Skin of body (tissue), 3 donors: ENCODE measurements at places on chromosomes 13 and 19.
A peak's percentile ranks its signal among the peaks of the same experiment; 100 is the strongest.

- DNase-seq, result no peak
These were observed at the start of gene MAST1 for GRCh38 chr19:12838182-12838885. MAST1 (plus strand) TSS chr19:12838515; CDS start chr19:12838573, 58 bp downstream.

- DNase-seq, result no peak
These were observed 7.2 kb upstream of the ACER1 start for GRCh38 chr19:6340493-6341201.

- DNase-seq, result no peak
These were observed 4.7 kb upstream of the RSPH6A start for GRCh38 chr19:45819769-45820168.

GRCh38 chr19:33413868-33414666 lies 40.6 kb downstream of the CEBPG start:
- DNase-seq, result no peak

GRCh38 chr19:52345162-52345561 lies 9.1 kb downstream of the ZNF610 start:
- DNase-seq, result no peak

DNA sequence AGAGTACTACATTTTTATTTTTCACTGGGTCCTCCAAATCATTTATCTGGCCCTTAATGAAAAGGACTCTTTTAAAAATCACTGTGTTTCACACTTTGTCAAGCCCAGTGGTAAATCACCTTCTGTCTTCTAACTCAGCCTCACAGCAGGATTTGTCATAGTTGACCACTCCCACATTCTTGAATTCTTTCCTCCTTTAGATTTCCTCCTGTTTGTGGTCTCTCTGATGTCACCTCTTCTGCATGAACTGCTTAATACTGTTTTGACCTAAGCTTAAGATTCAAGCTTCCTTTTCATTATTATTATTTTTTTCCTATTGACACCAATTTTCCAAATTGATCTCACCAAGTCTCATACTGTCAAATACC lies 899.8 kb upstream of the MIR17HG start:
- no peak for DNase-seq

- no peak for DNase-seq
These were observed 69.3 kb upstream of the MYO16 start for GRCh38 chr13:108560093-108560492.

GRCh38 chr13:77898097-77898496 lies 20.5 kb downstream of the EDNRB start:
- DNase-seq, result peak; percentile 12

DNA sequence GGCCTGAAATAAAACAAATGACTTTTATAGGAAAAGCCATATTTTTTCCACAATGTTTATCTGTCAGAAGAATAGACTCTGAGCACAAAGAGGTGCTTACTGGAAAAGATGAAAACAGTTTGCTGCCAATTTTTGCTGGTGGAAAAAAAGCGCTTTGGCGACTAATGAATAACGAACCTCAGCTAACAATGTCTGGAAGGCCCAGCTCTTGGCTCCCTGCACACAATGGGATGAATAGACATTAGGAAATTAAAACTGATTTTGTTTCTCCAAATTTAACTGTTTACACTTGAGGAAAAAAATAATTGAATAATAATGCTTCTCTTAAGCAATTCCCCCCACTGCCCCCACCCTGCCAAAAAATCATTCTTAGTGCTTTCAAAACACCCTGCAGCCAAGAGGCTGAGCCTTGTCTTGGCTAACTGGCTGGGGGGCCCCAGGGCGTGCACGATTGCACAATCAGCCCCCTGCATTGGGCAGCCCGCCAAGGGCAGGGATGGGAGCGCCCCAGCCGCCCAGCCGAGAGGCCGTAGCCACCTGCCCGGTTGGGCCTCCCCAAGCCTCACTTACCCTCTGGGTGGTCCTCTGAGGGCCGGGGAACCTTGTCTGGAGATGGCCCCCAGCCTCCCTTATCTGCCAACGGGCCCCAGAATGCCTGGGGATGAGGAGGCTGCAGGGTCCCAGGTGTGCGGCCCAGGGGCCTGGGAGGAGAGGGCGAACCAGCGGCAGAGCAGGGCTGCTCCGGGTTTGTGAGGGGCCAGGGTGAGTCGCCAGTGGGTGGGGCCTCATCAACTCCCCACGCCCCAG lies 16.8 kb downstream of the CEBPG start:
- DNase-seq, result peak; percentile 90

- no peak for DNase-seq
These were observed 2.8 kb downstream of the GSX1 start for GRCh38 chr13:27794921-27795717.

DNA sequence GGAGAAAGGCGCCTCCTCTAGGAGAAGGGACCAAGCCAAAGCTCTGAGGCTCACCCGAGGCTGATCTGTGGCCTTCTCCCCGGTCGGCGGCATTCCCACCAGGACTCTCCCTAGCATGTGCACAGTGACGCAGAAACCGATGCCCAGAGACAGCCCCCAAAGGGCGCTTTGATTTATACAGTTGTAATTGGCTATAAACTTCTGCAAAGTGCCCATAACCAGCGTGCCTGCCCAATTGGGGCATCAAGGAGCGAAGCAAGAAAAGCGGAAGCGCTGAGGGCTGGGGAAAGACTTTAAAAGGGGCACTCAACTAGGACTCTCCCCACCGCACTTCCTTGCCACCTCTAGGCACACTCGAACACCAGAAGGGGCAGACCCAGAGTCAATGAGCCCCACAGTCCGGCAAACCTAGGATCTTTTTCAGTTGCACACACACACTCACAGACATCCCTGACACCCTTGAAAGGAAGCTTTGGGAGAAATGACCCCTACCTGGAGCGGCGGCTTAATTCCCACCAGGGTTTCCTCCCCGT lies 1.8 kb downstream of the CDX2 start:
- DNase-seq, result no peak

DNA sequence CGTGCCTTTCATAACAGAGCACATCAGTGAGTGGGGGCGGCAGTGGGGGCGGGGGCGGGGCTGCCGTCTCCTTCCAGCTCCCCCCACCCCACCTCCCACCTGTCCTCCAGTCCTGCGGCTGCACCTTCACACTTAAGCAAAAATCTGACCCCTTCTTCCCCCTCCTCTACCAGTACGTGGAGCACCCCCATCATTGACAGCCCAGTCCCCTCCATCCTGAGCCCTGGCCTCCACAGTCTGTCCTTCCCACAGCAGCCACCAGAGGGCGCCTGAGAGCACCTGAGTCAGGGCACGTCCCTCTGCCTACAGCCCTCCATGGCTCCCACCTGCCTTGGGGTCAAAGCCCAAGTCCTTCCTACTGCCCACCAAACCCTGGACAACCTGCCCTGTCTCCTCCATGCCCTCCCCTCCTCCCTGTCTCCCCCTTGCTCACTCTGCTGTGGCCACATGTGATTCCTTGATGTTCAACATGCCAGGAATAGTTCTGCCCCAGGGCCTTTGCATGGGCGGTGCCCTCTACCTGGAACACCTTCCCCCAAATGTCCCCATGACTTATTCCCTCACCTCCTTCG lies 4.0 kb downstream of the EBI3 start:
- no peak for DNase-seq

GRCh38 chr13:41156620-41157019 lies 24.0 kb upstream of the KBTBD6 start:
- no peak for DNase-seq

DNA sequence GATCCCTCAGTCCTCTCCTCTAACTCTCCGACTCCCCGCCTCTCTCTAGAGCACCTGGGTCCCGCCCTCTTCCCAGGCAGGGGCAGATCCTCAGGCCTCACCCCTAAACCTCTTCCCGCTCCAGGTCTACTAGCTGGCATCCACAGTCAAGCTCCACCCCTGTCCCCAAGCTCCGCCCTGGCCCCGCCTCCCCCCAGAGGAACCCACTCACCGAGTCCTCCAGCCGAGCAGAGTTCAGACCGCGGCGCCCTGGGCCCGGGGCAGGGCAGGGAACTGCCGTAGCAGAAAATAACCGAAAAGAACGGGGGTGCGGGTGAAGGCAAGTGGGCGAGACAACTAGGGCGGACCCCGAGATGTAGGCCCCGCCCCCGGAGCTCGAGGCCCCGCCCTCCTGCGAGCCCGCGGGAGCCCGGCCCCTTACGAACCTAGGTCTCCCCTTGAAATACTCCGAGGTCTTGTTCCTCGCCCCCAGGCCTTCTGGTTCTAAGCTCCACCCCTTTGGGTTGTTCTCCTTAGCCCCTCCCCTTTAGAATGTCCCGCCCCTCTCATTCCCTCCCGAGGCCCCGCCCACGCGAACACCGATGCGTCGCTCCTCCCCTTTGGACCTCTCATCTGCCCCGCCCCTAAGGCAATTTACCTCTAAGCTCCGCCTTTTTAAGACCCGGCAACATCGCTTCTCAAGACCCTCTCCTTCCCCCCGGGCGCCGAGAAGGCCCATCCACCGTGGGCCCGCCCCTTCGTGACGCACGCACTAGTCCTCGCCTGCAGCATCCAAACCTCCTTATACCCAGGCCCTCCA lies at the start of gene GGN:
TSS of gene GGN (minus strand) at position 485 of the 799 bp plus-strand sequence. CDS start 773 bp downstream, outside the sequence.
- no peak for DNase-seq

- DNase-seq, result no peak
These were observed 134.4 kb upstream of the TSC22D1 start for GRCh38 chr13:44710576-44710975.

DNA sequence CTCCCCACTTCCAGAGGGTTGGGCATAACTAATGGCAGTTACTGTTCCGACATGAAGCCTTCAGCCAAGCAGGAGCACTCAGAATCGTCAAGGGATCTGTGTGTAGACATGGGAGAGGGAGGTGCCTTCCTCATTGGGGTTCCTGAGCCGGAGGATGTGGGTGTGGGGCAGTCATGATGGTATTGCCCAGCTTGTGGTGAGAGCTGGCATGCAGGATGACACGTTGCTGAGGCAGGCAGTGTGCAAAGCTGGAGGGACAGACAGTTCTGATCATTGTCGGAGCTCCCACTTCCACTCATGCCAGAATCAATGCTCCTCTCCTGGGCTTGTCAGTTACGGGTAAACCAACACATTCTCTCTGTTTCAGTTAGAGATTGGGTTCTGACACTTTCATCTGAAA lies 83.9 kb upstream of the TSC22D1 start:
- DNase-seq, result no peak

DNA sequence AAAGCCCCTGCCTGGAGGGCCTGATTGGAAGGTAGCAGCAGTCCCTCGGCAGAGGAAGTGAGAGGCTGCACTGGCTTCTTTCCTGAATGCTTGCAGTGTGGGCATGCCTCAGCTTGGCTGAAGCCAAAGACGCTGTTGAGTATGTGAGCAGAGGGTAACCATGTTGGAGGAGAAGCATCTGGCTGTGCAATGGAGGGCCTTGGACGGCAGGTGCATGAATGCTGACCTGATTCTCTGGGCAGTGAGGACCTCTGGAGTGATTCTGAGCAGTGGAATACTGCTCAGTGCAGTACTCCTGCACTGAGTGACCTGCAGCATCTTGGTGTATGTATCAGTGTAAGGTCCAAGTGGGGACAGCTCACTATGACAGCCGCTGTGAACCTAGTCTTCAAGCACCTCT lies 46.9 kb downstream of the SOX1 start:
- DNase-seq, result no peak

GRCh38 chr19:35403116-35403760 lies 32.4 kb downstream of the GPR42 start:
- DNase-seq, result no peak

DNA sequence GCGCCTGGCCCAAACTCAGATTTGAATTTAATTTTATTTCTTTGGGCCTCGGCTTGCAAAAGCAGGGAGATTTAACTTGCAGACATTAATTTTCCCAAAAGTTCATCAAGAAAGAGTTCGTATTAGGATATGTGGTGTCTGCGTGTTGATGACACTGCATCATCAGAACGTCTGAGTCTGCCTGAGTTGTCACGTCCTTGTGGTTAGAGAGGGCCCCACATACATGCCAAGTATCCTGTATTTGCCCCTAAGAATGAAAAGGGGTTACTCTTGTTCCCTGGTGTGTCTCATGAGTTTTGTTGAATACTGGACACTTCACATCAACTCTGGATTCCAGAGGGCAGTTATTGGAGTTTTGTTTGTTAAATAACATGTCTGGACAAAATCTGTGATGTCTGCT lies 5.6 kb upstream of the TEX29 start:
- peak; percentile 6 for DNase-seq

DNA sequence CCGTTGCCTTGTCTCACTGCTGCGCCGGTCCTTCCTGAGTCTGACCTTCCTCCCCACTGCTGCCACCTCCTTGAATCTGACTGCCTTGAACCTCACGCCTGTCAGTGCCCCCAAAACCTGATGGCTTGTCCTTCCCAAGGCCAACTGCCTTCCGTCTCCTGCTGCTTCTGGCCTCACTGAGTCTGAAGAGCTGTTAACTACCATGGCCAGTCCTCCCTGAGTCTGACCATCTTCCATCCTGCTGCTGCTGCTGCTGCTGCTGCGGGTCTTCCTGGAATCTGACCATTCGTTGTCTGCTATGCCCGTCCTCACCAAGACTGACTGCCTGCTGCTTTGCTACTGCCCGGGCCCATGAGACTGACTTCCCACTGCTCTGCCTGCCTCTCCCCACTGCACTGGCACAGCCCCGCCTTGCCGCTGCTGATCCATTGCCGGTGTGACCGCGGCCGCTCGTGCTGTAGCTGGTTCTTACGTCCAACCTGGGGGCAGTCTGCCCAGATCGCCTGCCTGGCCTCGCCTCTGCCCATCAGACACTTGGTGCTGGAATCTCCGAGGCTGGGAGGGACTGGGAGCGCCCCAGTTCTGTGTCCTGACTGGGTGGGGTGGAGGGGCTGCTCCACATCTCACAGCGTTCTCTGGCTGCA lies 2.9 kb upstream of the RCN3 start:
- no peak for DNase-seq

DNA sequence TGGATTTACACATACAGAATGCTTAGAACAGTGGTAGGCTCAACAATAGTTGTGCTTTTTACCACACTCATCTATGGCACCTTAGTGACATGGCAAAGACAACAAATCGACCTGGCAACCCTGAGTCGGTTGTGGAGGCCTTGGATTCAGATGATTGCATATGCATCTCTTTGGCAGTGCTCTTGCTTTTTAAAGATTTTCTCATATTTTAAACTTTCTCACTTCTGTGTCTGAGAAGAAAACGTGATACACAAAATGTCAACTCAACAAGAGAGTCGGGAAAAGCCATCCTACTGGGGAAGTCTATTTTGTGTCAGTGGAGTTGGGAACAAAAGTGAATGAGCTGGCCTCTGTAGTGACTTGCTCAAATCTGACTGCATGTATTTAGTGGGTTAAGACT lies 85.8 kb downstream of the ATP8A2 start:
- no peak for DNase-seq

DNA sequence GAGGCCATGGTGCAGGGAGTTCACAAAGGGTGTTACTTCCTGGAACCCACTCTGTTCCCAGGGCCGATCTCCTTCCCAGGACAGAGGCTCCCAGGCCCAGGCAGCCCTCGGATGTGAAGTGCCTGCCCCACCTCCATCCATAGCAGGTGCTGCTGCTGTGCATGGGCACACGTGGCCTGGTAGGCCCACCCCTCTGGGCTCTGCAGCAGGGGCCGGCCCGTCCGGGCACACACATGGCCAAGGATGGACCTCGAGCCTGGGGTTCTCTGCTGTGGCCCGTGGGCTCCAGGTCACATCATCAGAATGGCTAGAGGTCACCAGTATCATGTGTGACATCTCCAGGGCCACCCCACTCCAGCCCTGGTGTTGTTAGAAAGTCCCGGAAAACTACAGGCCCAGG lies 71.8 kb downstream of the GADD45B start:
- no peak for DNase-seq
